Activated CD8-positive, alpha-beta memory T cell treated with anti-CD3 and anti-CD28 coated beads, Interleukin-2, amount 50 U/mL, for 4 hours (primary cell): ENCODE measurements at places on chromosomes 2 and 18.

GRCh38 chr2:42135381-42136312 is 33.5 kb upstream of the EML4 start:
- DNase-seq = no peak

DNA sequence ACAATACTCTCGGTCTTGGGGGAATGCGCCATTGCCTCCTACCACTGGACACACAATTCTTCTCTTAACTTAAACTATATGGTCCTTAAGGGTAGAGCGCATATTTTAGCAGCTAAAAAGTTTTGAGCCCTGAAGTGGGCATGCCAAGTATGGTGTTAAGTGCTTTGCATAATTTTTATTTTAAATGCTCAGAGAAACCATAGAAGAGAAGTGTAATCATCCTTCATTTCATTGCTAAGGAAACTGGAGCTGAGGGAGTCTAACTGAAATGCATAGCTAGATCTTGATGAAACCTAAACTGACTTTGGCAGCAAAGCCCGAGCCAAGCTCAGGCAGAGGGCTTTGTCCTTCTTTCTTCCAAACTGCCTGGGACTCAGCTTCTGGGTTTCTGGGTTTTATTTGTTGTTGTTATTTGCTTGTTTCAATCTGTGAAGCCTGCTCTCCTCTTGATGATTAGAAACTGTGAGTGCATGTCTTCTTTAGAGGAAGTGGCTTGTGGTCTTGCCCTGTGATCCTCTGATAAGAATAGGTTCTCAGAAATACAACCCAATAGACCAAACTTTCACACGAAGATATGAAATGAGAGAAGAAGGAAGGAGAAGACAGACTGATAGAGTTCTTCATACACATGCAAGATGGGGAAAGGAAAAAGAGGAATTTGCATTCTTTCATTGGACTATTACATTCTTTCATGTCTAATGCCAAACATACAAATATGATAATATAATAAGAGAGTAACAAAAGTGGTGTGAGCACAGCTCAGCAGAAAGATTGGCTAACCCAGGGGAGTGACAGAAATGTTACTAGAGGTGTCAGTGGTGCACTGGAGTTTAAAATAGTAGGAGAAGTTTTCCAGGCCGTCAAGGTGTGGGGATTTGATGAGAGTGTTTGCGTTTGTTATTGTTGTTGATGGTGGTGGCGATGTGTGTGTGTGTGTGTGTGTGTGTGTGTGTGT is 7.5 kb upstream of the RNF144A start:
- DNase-seq = no peak

GRCh38 chr18:21739604-21740537 is 721 bp upstream of the MIB1 start:
- DNase-seq = no peak

DNA sequence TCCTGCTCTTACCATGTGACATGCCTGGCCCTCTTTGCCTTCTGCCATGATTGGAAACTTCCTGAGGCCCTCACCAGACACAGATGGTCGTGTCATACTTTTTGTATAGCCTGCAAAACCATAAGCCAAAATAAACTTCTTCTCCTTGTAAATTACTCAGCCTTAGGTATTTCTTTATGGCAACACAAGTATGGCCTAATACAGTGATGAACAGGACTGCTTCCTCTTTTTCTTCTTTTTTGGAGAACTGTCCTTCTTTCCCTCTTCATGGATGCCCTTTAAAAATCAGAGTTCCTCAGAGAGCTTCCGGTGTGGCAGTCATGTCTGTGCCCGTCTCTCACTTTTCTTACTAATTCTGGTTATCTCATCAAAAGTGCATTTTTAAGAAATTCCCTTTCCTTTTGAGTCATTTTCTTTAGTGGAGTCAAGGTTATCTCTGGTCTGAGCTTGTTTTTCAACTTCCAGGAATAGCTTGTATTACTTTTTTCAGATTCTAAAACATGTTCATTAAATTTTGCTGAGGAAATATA is 9.2 kb upstream of the IL1A start:
- DNase-seq = no peak

DNA sequence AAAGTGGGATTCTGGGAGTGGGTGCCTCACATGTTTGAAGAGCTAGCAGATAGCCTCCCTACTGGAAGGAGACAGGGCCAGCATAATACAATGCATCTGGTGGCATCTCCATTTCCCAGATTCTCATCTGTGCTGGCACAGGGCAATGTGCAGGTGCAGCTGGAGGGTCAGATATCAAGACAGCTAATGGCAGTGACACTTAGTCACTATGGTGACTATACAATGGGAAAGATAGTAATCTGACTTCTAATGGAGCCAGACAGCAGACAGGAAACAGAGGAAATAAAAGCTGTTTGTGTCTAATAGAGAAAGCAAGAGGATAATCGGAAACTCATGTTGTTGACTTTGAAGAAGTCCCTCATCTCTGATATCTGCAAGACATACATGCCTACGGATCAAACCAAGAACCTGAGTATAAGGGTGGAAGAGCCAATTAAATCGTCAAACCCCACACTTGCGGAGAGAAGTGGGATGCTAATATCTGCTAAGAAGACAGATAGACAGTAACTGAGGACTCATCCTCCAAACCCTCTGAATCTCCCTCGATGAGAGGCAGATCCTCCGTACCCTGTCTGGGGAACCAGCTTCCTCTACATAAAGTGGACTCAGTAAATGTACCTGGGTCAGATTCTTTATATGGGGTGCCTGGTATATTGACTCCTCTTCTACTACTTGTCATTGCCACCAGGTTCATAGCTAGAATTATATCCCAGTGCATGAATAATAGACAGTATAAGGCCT is 692.7 kb downstream of the SOCS6 start:
- no peak for DNase-seq

DNA sequence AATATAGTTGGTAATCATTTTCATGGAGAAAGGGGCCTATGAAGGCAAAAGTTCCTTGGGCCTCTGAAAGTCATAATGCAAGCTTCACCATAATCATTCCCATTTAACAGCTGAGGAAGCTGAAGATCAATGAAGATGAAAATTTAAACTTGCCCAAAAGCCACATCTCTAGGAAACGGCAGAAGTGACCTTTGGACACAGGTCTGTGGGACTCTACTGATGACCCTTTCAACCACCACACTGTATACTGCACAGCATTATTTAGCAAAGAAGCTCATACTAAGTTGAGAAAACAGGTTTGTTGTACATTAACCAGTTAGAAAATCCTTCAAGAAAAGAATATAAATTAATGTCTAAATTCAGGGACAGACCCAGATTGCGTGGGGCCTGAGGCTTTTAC is 51.6 kb upstream of the ACTR3 start:
- no peak for DNase-seq

GRCh38 chr2:158297606-158298005 is 158.9 kb downstream of the CCDC148 start:
- DNase-seq = no peak

DNA sequence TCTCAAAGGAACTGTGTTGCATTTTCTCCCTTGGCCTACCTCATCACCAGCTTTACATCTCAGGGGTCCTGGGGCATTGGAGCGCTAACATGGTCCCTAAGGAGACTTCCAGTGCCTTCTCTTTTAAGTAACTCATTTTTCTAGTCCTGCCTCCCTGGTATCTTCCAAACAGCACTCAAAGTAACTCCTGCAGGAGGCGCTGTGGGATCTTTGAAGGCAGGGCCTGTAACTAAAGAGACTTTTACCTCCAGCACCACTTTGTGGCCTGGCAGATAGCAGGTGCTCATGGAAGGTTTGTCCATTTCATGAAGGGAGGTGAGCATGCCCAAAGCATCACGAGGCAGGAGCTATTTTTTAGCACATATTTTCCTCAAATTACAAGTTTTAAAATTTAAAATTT is 411.0 kb upstream of the GYPC start:
- DNase-seq = no peak

GRCh38 chr2:121485039-121485438 is 45.6 kb upstream of the RNU4ATAC start:
- no peak for DNase-seq

DNA sequence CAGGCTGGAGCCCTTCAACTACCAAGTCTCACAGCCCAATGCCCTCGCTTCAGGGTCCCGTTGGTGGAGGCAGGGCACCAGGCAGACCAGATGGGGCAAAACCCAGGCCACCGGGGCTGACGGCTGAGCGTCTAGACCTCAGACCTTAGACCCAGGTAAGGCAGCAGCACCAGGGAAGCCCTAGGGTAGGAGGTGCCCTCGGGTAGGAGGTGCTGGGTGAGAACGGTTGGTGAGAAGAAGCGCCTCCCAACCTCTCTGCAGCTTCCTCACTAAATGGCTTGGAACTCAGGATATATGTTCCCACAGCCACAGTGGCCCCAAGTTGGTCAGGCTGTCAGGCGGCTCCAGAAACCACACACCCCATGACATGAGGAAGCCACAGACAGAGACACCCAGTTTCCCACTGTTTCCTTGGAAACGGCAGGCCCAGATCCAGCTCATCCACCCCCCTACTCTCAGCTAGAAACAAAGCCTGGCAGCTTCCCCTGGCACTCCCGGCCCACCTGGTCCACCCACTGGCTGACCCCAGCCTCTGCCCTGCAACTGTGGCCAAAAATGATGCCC is 13.1 kb upstream of the MLPH start:
- DNase-seq = no peak

DNA sequence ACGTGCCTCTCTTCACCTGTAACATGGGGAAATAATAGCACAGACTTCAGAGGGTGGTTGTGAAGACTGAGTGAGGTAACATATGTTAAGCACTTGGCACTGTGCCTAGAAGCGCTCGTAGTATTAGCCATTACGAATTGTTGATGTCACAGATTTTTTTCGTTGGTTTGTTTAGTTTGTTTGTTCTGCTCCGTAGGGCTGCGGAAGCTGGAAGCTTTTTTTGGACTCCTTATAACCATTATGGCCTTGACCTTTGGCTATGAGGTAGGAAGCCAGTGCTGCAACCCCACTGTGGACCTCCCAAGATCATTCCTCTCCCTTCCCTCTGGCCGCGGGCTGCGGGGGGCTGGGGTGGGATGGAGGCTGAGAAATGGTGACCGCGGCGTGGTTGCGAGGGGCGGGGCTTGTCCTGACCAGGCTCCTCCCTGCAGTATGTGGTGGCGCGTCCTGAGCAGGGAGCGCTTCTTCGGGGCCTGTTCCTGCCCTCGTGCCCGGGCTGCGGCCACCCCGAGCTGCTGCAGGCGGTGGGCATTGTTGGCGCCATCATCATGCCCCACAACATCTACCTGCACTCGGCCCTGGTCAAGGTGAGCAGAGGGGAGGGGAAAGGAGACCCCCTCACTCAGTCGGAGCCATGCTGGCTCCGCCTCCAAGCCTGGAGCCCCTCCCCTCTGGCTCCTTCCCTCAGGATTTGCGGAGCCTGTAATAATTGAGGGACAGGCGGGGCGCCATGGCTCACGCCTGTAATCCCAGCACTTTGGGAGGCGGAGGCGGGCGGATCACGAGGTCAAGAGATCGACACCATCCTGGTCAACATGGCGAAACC is 5.5 kb downstream of the SLC11A1 start:
- DNase-seq = no peak

GRCh38 chr2:133266041-133266925 is 302.0 kb downstream of the NCKAP5 start:
- DNase-seq = no peak

DNA sequence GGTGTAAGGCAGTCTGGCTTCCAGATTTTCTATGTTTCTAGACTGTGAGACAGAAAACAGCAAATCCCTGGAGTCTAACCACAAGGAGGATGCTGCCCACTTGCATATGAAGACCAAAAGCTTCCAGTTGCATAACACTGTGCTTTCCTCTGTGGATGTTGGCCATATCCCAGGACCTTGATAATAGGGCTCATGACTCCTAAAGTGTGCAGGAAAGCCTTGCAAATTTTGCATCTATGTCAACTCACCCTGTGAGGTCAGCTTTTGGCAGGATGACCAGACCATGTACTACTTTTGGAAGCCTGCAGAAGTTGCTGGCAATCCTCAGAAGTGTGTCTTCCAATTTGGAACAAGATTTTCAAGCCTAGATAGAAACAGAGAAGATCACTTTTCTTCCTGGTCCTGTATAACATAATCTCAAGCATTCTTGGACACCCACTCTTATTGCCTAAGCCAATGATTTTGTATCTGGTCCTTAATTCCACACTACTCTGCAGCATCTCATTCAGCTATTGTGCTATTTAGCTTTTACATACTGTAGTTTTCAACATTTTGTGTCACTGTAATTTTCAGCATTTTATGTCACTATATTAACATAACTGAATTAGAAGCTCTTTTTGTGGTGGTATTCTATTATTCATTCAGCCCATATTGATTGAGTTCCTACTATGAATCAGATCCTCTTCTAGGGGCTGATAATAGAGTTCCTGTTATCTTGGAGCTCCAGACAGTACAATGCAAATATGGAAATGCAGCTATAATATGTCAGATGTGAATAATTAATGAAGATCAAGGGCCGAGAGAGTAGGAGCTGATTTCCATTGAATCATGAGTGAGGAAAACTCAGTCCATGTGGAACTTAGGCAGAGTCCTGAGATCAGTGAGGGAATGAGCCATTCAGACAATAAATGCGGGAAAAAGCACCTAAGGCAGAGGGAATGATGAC is 85.3 kb upstream of the RAB27B start:
- DNase-seq = no peak

- DNase-seq = no peak
These were observed 92.8 kb upstream of the MSH2 start for GRCh38 chr2:47309952-47310800.

GRCh38 chr2:140348826-140349225 is 1568.6 kb upstream of the NXPH2 start:
- no peak for DNase-seq

DNA sequence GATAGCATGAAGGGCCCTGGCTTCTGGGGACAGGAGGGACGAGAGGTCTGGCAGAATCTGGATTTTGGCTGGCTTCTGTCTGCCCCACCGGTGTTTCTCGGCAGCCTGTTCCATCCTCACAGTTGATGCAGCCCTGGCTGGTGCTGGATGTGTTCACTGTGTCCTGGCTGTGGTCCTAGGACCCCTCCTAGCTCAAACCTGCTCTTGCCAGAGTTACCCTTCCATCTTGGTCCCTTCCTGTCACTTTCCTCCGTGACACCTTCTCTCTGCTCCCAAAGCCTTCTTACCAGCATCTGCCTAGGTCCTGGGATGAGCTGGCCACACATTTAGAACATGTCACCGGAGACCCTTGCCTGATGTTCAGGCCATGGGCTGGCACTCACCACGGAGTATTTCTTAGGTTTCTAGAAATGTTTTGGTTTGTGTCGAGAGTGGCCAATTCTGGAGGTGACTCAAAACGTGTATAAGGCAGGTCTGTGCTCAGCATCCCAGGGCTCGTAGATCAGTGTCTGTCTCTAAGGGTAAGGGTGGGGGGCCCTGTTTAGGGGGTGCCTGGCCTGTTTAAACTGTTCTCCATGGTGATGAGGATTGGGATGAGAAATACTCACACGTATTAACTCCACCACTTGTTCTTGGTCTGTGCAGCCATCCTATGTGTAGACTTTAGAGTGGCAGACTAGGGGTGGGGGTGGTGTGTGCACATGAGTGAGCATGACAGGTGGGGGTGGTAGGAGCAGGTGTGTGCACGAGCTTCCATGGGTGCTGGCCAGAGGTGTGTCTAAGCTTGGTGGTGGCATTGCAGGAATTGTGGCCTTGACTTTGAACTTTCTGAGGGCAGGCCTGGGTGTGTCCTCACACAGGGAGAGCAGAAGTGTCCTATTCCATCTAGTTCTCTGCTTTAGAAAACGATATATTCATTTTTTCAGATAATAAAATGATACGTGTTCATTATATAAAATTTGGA is 162.7 kb downstream of the DYSF start:
- DNase-seq = no peak
